Tibial nerve (tissue), 4 donors: ENCODE measurements at places on chromosomes 2 and 18. TPM values are rescaled to one million over a fixed set of nuclear protein-coding genes. Genes with fewer than 3 reads are reported as not detected.

- no peaks in the 10 kb centered on the region for H3K4me1 ChIP-seq
- H3K4me3 ChIP-seq = no peak overlapping the region
- DNase-seq = no peak
- H3K36me3 ChIP-seq = no peaks in the 10 kb centered on the region
Measured at GRCh38 chr18:23263551-23264235, 128.4 kb downstream of the CABLES1 start.

DNA sequence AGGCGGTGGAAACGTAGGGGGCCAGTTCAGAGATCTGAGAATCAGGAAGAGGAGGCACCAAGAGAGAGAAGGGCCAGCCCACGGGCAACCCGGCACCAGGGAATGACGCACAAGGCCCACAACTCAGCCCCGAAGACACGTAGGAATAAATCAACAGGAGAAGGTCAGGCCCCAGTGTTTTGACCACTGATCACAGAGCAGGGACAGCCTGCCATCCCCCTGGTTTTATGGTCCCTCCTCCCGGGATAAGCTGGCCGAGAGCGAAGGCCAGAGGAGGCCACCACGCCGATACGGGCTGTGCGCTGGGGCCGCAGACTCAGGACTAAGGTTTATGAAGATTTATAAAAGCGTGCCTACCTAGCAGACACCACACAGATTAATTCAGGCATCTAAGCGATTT is 341.4 kb downstream of the ZNF516 start:
- H3K27ac ChIP-seq = no peak overlapping the region
- no peaks in the 10 kb centered on the region for H3K27me3 ChIP-seq
- H3K4me1 ChIP-seq = no peaks in the 10 kb centered on the region
- no peak for DNase-seq
- no peak overlapping the region for H3K4me3 ChIP-seq
- no peaks in the 10 kb centered on the region for H3K36me3 ChIP-seq

GRCh38 chr18:13219593-13220159 is 1.1 kb downstream of the LDLRAD4 start:
- peak overlapping the region; percentile 85 for H3K27ac ChIP-seq
- H3K4me1 ChIP-seq = peaks cover 41% of the 10 kb centered on the region
- peaks cover 7% of the 10 kb centered on the region for H3K27me3 ChIP-seq
- no peak for DNase-seq

DNA sequence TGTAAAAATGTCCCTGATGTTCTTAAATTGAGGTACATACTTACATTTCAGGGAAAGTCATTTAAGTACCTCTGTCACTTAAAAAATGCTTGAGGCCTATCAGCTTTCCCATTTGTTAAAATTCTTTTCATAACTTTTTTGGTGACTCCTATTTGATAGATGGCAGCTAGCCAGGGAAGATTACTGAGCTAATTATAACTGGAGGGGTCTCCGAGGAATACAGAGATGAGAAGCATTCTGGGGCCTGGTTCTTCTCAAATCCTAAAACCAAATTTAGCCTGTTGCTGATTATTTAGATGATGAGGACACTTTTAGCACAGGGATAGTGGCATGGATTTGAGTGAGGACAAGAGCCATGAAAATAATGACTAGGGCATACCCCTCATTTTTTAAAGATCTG is 4.8 kb downstream of the UGP2 start:
- no peak for DNase-seq
- peak overlapping the region; percentile 45 for H3K27ac ChIP-seq
- no peaks in the 10 kb centered on the region for H3K36me3 ChIP-seq
- H3K4me3 ChIP-seq = no peak overlapping the region
- H3K27me3 ChIP-seq = no peaks in the 10 kb centered on the region
- peaks cover 17% of the 10 kb centered on the region for H3K4me1 ChIP-seq

- no peak overlapping the region for H3K4me3 ChIP-seq
- H3K36me3 ChIP-seq = no peaks in the 10 kb centered on the region
- no peaks in the 10 kb centered on the region for H3K4me1 ChIP-seq
Measured at GRCh38 chr2:238988105-238988504, 140.2 kb downstream of the TWIST2 start.

Gene C1QL2
- not detected for total RNA-seq

DNA sequence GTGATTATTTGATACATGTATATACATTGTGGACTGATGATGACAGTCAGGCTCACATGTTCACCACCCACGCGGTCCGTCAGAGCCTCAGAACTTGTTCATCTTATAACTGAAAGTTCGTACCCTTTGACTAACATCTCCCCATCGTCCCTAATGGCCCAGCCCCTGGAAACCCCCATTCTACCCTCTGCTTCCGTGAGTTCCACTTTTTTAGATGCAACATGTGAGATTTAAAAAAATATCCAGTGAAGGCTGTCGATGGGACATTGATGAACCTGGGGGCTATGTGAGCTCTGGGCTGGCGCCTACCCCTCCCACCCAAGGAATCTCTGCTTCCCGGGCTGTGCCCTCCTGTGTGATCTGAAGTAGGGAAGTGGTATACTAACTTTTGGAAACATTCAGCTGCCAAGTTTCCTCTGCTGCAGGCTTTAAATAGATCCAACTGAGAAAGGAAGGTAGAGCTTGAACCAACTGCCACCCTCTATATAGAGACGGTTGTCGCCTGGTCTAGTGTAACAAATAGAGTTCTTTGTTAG is 163.8 kb downstream of the FAM210A start:
- no peak overlapping the region for H3K4me3 ChIP-seq
- H3K27me3 ChIP-seq = no peaks in the 10 kb centered on the region
- H3K36me3 ChIP-seq = no peaks in the 10 kb centered on the region
- peaks cover 41% of the 10 kb centered on the region for H3K4me1 ChIP-seq
- H3K27ac ChIP-seq = peak overlapping the region; percentile 44
- no peak for DNase-seq

- no peaks in the 10 kb centered on the region for H3K27me3 ChIP-seq
- H3K4me1 ChIP-seq = no peaks in the 10 kb centered on the region
- no peak overlapping the region for H3K4me3 ChIP-seq
- no peak overlapping the region for H3K27ac ChIP-seq
Measured at GRCh38 chr18:22999212-22999611, 66.1 kb downstream of the RBBP8 start.

DNA sequence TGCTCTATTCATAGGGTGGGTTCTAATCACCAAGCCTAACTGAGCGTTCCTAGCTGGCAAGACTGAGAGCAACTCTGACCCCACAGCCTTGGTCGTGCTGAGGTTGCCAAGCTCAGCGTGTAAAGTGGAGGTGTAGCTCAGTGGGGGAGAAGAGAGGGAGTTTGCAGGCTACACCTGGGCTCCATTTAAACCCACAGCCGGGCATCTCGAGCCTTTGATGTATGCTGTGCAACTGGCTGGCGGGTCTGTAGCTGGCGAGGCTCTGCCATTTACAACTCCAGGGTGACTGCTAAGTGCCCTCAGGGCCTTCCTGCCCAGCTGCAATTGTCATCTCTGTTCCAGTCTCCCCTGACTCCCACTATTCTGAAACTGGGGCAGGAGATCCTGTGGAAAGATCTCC is 20.0 kb upstream of the CHRNA1 start:
- H3K27ac ChIP-seq = no peak overlapping the region
- H3K27me3 ChIP-seq = no peaks in the 10 kb centered on the region
- no peak for DNase-seq
- no peaks in the 10 kb centered on the region for H3K36me3 ChIP-seq
- peaks cover 16% of the 10 kb centered on the region for H3K4me1 ChIP-seq
